Activated CD4-positive, alpha-beta T cell treated with anti-CD3 and anti-CD28 coated beads for 36 hours (primary cell): ENCODE measurements at places on chromosomes 3 and 15. TPM values are rescaled to one million over a fixed set of nuclear protein-coding genes. Genes with fewer than 3 reads are reported as not detected.

DNA sequence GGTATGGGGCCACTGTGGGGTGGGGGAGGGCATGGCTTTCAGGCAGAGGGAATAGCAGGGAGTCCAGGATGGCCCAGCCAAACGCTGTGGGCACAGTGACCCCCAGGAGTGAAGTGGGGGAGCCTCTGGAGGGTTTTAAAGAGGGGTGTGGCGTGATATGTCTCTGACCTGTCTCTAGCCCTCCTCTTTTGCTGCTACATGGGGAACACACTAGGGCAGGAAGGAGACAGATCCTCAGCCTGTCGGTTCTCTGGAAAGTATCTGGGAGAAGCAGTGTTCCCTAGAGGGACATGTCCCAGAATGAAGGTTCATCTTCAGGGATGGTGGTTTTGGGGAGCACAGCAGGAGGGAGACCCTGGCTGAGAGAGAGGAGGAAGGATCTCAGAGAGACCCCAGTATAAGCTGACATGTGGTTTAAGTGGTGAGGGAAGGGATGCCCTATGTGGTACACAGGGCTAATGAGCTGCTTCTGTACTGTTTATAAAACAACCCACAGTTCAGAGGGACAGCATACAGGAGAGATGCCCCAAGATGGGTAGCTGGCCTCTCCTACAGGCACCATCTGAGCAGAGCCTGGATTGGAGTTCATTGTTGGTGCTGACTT lies 37.7 kb downstream of the TRIM71 start:
- no peak overlapping the region for H3K4me3 ChIP-seq
- no peaks in the 10 kb centered on the region for H3K4me1 ChIP-seq
- no peak for DNase-seq
- no peaks in the 10 kb centered on the region for H3K36me3 ChIP-seq
- H3K27me3 ChIP-seq = no peaks in the 10 kb centered on the region

GRCh38 chr15:87944050-87944449 lies 312.5 kb downstream of the NTRK3 start:
- no peaks in the 10 kb centered on the region for H3K36me3 ChIP-seq
- H3K4me1 ChIP-seq = no peaks in the 10 kb centered on the region
- no peak for DNase-seq
- no peak overlapping the region for H3K27ac ChIP-seq

DNA sequence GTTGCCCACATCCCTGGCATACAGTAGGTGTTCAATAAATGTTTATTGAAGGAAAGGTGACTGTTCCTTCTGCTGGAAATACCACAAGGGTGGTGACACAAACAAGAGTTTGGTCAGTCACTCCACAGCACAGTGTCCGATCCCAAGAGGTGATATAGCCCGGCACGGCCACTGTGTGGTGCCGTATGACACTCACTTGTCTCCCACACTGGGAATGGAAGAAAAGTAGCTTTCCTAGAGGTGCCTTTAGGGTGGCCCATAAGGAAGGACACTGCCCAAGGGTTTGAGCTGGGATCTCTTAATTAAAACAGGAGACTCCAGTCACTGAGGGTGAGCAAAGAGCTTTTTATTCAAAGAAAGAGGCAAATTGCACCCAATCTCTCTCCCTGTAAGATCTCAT lies 40.5 kb downstream of the TGM4 start:
- no peaks in the 10 kb centered on the region for H3K4me1 ChIP-seq
- no peak overlapping the region for H3K27ac ChIP-seq
- peaks cover 4% of the 10 kb centered on the region for H3K36me3 ChIP-seq
- peaks cover 5% of the 10 kb centered on the region for H3K27me3 ChIP-seq
- H3K4me3 ChIP-seq = no peak overlapping the region
- DNase-seq = no peak

DNA sequence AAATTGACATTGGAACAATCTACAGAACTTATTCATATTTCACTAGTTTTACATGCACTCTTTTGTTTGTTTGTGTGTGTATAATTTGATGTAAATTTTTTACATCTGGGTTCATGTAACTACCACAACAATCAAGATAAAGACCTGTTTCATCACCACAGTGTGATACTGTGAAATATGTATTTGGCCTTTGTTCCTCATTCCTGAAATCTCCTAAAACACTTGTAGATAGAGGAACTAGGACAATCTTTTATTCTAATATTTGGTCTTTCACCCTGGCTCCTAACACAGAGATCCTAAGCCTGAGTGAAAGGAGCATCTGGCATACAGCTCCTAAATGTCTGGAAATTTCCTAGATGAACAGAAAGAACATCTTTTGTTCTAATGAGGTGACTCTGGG lies 155.0 kb upstream of the GPR149 start:
- no peak for DNase-seq
- H3K27ac ChIP-seq = no peak overlapping the region

GRCh38 chr3:49238274-49239127 lies 38.5 kb downstream of the C3orf62 start:
- H3K4me1 ChIP-seq = no peaks in the 10 kb centered on the region
- no peak overlapping the region for H3K27ac ChIP-seq
- no peak overlapping the region for H3K4me3 ChIP-seq
- H3K36me3 ChIP-seq = no peaks in the 10 kb centered on the region

DNA sequence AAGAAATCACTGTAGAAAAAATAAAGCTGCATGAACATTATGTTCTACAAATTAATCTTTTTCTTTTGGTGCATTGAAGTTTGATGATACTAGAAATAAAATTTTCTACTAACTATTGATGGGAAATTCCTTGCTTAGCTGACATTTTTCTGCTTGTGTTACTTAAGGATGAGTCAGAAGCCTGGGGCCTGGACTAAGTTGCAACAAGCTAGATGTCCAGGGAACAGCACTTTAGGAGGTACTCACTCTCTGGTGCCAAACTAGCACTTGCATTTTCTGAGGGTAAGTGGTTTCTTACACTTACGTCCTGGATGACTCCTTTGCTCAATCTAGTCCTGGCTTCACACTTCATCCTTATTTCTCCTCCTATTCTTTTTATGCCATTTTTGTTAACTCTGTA lies 945.1 kb downstream of the IGSF11 start:
- no peak for DNase-seq
- H3K4me1 ChIP-seq = no peaks in the 10 kb centered on the region
- H3K27me3 ChIP-seq = no peaks in the 10 kb centered on the region
- H3K4me3 ChIP-seq = no peak overlapping the region
- no peak overlapping the region for H3K27ac ChIP-seq

DNA sequence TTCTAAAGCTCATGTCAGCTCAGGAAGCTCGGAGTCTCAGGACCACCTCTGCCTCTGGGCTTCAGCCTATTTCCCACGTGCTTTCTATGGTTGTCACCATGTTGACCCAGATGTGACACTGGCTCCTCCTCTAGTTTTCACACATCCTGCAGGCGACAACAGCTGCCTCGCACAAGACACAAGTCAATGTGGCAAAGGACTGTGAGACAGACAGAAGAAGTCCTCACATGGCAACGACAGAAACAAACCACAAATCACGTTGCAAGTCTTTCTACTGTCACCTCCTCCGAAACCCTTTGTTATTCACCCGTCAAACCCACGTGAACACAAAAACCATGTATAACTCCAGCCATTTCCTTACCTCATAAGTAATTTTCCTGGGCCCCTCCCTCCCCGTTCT lies 194.5 kb downstream of the MEX3B start:
- no peak overlapping the region for H3K27ac ChIP-seq
- H3K4me3 ChIP-seq = no peak overlapping the region
- H3K4me1 ChIP-seq = no peaks in the 10 kb centered on the region
- H3K36me3 ChIP-seq = no peaks in the 10 kb centered on the region

DNA sequence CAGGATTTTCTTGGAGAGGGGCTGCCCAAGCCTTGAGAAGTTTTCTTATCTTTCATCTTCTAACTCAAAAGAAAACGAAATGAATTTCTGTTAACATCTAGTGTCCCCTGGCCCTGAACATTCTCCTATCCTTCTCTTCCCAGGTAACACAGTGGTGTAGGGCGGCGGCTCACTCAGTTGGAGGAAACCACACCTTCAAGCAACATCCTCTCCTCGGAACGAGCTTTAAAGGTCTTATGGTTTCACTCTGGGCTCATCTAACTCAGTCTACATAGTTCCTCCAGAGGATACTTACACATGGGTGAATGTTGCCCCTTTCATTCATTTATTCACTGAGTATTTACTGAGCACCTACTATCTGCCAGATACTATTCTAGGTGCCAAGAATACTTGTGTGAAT lies 31.0 kb upstream of the KLHL6 start:
- no peak overlapping the region for H3K4me3 ChIP-seq

- H3K27ac ChIP-seq = no peak overlapping the region
- peaks cover 6% of the 10 kb centered on the region for H3K27me3 ChIP-seq
- DNase-seq = peak; percentile 18
- H3K4me1 ChIP-seq = no peaks in the 10 kb centered on the region
- no peaks in the 10 kb centered on the region for H3K36me3 ChIP-seq
Observed at GRCh38 chr3:157429708-157430107, 6.9 kb upstream of the PTX3 start.

- H3K27me3 ChIP-seq = peaks cover 2% of the 10 kb centered on the region
- DNase-seq = no peak
- H3K4me1 ChIP-seq = no peaks in the 10 kb centered on the region
- no peaks in the 10 kb centered on the region for H3K36me3 ChIP-seq
- no peak overlapping the region for H3K27ac ChIP-seq
Observed at GRCh38 chr3:106381286-106381938, 512.6 kb upstream of the CBLB start.

The IL17RD gene
- total RNA-seq = 0.18 TPM
